ENCODE measurements at places on chromosomes 12 and 14.

DNA sequence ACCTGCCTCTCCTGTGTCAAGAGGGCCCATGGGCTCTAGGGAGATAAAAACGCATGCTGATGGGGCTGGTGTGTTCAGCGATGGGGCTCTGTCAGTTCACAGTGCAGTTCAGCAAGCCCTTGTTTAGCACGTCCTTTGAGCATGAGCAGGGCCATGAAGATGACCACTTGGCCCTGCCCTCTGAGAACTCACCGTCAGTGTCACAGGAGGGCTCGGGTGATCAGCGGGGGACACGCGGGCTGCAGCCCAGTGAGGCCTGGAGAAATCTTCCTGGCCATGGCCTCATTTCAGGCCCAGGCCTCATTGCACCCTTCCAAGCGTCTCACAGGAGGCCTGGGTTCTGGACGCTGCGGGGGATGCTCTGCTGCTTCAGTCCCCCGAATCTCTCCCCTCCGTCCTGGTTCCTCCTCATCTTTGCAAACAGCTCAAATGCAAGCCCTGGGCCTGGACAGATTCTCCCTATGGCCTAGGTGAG lies 181.6 kb downstream of the ADGRD1 start:
- DNase-seq: no peak

GRCh38 chr14:82501554-82501953 lies 967.9 kb upstream of the SEL1L start:
- no peak for DNase-seq

- no peak for DNase-seq
These were observed 314.5 kb downstream of the ALG10 start for GRCh38 chr12:34336619-34337465.

DNA sequence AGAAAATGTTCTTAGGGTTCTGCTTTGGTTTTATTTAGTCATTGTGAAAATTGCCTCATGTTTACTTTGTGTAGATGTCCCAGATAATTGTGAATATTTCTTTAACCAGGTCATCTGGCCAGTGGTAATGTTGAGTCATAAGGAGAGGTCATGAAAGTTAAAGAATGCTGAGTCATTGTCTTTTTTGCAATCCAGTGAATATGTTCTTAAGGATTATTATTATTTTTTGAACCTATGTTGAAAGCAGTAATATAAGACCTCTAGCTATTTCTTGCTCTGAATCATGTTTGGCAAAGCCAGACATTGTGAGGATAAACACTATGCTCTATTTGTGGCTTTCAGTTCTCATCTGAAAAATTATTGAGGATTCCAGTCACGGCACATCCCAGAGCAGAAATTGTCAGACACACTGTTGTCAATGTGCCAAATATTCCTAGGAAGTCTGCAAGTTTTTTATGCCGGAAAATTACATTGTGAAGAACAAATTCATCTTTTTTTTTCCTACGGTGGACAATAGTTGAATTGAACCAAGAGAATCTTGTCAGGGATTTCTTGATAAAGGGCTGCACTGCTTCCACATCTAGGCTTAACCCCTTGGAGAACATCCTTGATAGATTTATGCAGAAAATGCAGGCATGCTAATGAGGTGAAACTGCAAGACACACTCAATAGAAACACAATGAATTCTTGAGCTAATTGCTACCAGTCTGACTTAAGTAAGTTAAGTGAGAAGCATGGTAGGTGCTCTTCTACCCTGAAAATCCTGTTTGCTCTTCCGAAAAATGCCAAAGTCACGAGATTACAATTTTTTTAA lies 369.6 kb downstream of the ATP23 start:
- DNase-seq: peak; percentile 95

GRCh38 chr12:112241176-112241575 lies 115.8 kb downstream of the TRAFD1 start:
- no peak for DNase-seq

GRCh38 chr14:91177073-91178034 lies 63.5 kb downstream of the DGLUCY start:
- DNase-seq: peak; percentile 28

GRCh38 chr14:62431496-62431895 lies 613.8 kb downstream of the KCNH5 start:
- DNase-seq: no peak

DNA sequence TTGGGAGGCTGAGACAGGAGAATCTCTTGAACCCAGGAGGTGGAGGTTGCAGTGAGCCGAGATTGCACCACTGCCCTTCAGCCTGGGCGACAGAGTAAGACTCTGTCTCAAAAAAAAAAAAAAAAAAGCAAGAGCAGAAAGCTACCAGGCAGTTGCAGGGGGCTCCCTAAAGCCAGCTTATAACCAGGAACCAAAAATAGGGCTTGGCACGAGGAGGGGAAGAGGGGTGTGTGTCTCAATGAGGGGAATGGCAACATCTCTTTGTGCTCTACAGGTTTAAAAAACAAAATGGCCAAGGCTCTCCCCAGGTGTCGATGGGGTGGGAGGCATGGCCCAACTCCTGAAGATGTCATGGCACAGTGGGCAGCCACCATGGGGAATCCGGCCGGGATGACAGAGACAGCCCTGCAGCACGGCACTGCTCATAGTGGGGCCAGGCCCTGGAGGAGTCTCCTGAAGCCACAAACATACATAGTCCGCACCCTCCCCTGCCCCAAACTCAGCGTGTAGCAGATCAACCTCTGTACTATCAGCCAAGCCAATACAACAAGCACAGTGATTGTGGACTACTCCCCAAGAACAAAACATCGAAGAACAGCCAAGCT lies 16.0 kb upstream of the EIF5 start:
- no peak for DNase-seq

DNA sequence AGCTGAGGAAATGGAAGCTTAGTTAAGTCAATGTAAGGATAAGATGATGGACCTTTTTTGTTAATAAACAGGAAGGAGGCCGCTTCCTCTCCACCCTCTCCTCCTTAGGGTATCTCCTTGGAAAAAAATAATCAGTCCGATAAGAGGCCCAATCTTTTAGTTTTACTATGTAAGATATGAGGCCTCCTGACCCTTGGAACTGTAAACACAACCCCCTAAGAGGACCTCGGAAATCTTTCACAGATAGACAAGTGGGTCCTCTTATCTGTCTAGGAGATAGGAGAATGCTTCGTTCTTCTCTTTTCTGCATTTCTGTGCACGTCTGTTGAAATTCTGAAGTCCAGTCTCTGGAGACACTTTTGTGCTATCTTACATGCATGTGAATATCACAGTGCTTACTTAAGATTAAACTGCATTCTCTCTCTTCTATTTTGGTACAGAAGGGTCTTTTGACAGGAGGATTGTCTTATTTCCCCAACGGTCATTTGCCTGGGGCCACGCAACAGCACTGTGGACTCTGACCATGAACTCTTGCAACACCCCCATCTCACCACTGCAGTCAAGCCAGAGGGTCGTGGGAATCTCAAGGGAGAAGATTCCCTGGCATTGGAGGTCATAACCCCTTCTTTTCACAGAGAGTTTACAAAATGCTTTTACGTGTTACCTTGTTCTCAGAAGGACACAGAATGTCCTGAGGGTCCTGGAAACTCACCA lies 313.0 kb upstream of the RTL1 start:
- no peak for DNase-seq

GRCh38 chr14:62126879-62127478 lies 364.8 kb downstream of the SNAPC1 start:
- DNase-seq: peak; percentile 38

- DNase-seq: no peak
These were observed 33.1 kb upstream of the G2E3 start for GRCh38 chr14:30525833-30526232.

DNA sequence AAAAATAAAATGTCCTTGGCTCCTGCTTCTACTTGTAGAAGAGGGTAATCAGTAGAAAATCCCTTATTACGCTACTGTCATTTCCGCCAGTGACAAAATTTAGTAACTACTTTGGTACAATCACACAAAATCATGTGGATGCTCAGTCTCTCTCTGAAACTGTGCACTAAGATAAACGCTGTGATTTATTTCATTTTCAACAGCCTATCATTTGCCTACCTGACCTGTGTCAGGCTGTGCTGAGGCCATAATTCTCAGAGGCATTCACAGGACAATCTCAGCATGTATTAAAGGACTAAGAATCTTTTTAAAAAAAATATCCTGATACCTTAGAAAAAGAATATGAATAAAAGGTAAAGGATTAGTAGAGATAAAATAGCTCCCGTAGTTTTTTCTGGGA lies 226.0 kb downstream of the RASSF9 start:
- DNase-seq: no peak

DNA sequence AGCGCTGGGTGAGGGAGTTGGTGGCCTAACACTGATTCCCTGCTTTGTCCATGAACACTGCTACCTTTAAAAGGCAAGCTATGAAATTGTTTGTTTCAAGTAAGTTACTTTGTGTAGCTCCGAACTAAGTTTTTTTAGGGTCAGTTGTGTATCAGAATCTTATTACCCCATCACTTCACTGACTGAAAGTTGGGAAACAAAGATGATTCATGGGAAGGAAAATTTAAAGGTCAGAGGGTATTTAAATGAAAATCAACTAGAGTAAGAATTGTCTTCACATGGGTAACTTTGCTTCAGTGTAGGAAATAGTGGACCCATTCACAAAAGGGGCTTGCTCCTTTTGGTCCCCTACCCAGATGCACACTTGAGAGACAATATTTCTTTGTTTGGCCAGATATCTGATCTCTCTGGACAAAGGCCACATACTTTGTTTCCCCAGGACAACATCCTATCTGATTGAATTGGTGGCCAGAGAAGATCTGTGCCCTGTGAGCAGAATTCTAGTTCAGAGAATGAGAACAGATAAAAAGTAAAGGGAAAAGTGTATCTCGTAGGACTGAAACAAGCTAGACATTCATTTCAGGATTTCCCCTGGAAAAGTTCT lies 53.5 kb downstream of the RAB35 start:
- DNase-seq: no peak

DNA sequence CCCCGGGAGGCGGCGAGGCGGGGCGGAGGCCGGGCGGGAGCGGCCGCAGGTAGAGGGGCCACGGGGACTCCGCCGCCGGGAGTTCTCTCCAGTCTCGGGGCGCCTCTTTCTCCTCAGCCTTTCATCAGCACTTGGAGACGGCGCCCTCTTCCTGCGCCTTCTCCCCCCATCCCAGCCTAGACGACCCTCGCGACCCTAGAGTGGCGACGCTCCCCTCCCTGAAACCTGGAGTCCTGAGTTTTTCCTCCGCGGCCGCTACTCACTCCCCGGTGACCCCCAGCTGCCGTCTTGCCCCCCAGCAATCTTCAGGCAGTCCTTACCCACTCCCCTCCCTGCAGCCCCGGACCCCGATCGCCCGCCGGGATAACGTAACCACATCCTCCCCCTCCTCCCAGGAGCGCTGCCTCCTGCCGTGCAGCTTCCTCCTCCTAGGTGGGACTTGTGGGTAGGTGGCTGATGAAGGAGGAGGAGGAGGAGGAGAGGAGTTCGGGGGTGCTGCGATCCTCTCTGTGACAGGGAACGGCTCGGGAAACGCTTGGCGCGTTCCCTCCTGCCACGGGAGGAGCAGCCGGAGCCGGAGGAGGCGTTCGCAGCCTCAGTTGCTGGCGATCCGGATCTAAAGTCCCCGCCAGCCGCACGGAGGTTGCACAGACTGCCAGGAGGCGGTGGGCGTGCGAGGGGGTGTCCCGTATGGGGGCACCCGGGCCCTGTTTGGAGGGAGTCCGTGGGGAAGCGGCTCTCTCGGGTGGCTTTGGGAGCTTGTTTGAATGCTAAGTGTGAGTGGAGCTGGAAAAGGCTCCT lies 891 bp downstream of the PLEKHA5 start:
- DNase-seq: no peak

DNA sequence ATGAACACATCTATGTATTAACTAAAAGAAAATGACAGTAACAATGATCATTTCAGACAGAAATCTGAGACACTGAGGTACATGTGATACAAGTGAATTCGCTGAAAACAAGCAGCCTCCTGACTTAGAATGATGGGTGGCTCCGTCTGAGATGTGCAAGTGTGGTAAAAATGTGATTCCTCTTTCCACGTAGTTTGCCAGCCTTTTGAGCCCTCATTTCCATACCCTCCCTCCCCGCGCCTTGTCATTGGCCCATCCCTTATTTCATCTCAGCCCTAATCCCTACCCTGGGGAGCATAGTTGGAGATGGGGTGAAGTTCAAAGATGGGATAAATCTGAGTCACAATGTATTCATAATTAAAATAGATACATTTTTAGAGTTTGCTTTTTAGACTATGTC lies 107.8 kb downstream of the BMP4 start:
- DNase-seq: no peak

DNA sequence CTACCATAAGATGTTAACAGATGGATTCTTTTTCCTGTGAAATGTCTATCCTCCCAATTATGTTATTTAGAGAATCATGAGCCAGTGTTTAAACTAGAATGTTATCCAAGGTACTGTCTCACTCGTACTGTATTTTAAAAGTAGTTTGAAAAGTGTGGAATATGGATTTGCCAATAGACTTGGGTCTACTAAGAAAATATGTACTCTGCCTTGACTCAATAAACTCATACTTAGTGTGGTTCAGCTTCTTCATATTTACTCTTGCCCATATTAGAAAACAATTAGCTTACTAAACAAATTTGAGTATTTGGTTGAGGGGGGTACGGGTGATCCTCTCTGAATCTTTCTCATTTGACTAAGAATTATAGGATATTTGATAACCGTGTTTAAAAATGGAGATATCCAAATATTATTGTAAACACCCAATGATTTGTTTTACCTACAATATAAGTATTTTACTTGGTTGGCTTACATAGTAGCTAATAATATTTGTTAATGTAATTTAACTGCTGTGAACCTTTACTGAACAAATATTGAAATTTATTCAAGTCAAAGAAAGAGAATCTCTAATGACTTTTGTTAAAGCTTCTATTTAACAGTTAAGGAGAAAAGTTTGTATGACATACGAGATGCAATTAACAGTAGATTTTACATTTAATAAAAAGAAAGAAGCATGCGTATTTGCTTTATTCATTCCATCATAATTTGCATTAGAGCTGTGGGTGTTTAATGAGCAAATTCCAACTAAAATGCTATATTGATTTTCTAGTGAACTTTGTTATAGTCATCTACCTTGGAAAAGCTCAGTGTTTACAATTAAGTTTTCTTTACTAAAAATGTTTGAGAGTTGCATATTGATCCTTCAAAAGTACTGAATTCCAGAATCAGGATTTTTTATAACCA lies 81.2 kb downstream of the MIPOL1 start:
- no peak for DNase-seq

- no peak for DNase-seq
These were observed 1.6 kb downstream of the OAS3 start for GRCh38 chr12:112939761-112940381.

GRCh38 chr12:86710109-86710508 lies 453.9 kb upstream of the MGAT4C start:
- no peak for DNase-seq

DNA sequence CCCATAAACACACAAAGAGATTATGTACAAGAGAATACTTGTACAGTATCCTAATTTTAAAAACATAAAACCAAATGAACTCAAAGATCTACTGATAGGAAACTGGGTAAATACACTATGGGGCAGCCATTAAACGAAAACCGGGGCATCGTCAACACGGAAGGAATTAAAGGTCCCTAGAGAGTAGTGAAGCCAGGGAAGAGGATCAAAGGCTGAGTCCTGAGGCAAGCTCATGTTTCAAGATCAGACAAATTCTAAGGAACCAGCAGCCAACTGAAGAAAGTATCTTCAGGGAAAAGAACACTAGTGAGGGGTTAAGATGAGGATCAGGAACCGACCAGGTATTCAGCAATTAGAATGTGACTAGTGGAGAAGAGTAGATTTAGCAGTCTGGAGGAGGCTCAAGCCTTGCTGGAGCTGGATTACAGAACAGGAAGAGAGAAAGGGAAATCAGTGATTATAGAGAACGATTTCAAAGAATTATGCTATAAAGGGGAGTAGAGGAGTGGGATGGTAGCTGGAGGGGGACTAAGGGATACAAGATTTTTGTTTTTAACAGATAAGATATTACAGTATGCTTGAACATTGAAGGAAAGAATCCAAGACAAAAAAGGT lies 23.7 kb downstream of the SEL1L start:
- DNase-seq: no peak

- no peak for DNase-seq
These were observed 30.3 kb downstream of the SSH1 start for GRCh38 chr12:108826807-108827721.
